NB4 (cell line): ENCODE measurements at places on chromosomes 6 and 20.
A peak's percentile ranks its signal among the peaks of the same experiment; 100 is the strongest.

DNA sequence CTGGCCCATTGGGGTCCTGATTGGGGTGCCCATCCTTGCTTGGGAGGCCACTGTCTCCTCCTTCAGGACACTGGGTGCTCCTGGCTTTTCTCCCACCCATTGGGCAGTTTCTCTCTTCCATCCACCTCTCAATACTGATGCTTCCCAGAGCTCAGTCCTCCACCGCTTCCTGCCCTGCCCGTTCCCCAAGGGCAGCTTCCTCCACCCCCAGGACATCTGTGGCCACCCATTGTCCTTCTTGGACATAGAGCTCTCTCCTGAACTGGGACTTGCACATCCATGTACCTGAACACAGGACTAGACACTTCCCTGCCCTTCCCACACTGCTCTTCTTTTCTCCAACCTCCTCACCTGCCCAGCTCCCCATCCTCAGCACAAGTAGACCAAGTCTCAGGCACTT lies 69.4 kb upstream of the NNAT start:
- no peak for DNase-seq

GRCh38 chr20:48329676-48330664 lies 497.8 kb downstream of the PREX1 start:
- peak; percentile 38 for DNase-seq

GRCh38 chr6:150084426-150084825 lies 15.5 kb upstream of the ULBP3 start:
- no peak for DNase-seq

- no peak for DNase-seq
These were observed 35.5 kb downstream of the UBD start for GRCh38 chr6:29524044-29524443.

DNA sequence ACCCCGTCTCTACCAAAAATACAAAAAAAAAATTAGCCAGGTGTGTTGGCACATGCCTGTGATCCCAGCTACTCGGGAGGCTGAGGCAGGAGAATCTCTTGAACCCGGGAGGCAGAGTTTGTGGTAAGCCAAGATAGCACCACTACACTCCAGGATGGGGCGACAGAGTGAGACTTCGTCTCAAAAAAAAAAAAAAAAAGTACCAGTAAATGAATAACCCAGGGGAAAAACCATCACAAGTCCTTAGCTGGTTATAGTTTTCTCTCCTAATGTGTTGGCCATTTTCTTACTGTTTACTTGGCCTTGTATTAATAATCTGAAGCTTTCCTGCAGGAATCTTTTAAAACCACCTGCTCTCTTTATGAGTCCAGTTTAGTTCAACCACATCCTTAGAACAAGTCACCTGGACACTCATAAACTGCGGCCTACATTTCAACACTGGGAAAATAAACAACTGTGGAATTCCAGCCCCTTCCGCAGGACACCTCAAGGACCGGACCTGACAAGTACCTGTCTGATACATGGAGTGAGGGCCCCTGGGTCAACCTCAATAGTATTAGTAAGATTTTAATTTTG lies 102.6 kb downstream of the ATP9A start:
- DNase-seq: no peak

- peak; percentile 5 for DNase-seq
These were observed 73.4 kb upstream of the SIM1 start for GRCh38 chr6:100538086-100538485.

- DNase-seq: peak; percentile 83
These were observed 28.6 kb downstream of the PPARD start for GRCh38 chr6:35370785-35371493.

- DNase-seq: no peak
These were observed 197.4 kb upstream of the PRSS16 start for GRCh38 chr6:27049863-27050781.

GRCh38 chr6:168938546-168938945 lies 315.1 kb downstream of the THBS2 start:
- DNase-seq: no peak

DNA sequence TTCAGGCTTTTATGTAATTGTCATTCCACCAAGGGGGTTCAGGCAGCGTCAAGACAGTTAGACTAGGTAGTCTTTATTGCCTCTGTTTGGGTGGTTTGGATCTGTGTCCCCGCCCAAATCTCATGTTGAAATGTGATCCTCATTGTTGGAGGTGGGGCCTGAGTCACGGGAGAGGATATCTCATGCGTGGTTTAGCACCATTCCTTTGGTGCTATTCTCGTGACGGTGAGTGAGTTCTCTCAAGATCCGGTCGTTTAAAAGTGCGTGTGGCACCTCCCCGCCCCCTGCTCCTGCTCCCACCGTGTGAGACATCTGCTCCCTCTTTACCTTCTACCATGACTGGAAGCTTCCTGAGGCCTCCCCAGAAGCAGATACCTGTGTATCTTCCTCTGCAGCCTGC lies 51.3 kb upstream of the FOXC1 start:
- no peak for DNase-seq

GRCh38 chr20:911882-912600 lies 4.1 kb downstream of the ANGPT4 start:
- DNase-seq: no peak

- DNase-seq: peak; percentile 24
These were observed 70.9 kb upstream of the PLEKHG1 start for GRCh38 chr6:150528648-150529285.

DNA sequence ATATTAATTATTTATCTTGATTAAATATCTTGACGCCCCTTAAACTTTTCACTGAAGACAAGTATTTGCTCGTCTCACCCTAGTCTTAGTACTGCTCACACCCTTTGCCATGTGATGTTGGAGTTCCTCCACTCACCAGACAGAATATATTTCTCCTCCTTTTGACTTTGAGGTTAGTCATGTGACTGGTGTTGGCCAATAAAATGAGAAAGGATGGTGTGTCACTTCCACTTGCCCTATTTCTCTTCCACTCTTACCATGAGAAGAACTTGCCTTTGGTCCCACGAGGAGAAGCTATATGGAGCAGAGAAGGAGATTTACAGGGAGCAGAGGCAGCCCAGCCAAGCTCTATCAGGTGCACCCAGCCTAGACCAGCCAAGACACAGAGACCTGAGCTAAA lies 64.9 kb upstream of the TAB2 start:
- DNase-seq: no peak

DNA sequence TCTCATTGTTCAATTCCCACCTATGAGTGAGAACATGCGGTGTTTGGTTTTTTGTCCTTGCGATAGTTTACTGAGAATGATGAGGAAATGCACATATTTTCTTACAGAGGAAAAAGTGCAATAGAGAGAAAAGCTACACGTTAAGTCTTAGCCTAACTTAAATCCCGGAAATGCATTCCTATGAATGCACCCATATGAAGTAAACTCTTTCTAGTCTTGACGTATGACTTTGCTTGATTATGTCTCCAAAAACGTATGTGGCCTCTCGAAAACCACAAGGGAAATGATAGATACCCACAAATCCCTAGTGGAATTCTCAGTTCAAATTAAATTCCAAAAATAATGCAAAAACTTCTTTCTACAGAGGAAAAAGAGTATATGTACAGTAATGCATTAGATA lies 90.7 kb upstream of the SASH1 start:
- no peak for DNase-seq

- DNase-seq: no peak
These were observed 8.5 kb downstream of the TFEB start for GRCh38 chr6:41726876-41727275.

DNA sequence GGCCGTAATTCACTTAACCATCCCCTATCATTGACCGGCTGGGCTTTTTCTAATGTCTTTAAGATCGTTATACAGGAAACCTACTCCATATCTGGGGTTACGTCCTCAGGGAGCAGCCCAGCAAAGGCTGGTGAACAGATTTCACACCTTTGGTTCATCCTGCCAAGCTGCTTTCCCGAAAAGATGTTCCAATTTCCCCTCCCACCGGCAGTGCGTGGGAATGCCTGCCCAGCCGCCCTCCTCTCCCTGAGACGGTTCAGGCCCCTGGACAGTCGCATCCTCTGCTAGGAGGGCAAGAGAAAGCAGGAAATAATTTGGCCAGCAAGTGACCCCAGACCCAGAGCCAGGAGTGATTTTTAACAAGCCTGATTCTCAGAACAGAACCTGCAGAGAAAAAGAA lies 16.3 kb downstream of the SIRPA start:
- DNase-seq: no peak

- DNase-seq: peak; percentile 63
These were observed 66.2 kb downstream of the ARMC2 start for GRCh38 chr6:108914235-108915022.

DNA sequence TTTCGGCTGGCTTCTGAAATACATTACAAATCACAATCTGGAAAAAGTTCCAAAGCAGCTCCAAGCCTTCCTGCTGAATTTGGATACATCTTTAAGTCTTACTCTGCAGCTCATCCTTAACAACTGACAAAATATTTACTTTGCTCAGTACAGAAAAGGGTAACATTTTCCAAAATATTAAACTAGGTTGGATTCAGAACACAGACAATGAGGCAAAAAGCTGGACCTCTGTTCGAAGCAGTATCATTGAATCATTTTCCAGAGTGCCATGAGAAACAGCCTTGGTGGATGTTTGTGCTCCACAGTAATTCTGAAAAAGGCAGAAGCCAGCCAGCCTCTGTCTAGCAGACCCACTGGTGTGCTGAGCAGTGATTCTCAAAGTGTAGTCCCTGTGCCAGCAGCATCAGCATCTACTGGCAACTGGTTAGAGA lies 162.1 kb downstream of the AIG1 start:
- no peak for DNase-seq

- DNase-seq: no peak
These were observed 13.5 kb upstream of the BAG2 start for GRCh38 chr6:57158658-57159057.

GRCh38 chr6:89494131-89494793 lies 61.3 kb downstream of the ANKRD6 start:
- peak; percentile 15 for DNase-seq

DNA sequence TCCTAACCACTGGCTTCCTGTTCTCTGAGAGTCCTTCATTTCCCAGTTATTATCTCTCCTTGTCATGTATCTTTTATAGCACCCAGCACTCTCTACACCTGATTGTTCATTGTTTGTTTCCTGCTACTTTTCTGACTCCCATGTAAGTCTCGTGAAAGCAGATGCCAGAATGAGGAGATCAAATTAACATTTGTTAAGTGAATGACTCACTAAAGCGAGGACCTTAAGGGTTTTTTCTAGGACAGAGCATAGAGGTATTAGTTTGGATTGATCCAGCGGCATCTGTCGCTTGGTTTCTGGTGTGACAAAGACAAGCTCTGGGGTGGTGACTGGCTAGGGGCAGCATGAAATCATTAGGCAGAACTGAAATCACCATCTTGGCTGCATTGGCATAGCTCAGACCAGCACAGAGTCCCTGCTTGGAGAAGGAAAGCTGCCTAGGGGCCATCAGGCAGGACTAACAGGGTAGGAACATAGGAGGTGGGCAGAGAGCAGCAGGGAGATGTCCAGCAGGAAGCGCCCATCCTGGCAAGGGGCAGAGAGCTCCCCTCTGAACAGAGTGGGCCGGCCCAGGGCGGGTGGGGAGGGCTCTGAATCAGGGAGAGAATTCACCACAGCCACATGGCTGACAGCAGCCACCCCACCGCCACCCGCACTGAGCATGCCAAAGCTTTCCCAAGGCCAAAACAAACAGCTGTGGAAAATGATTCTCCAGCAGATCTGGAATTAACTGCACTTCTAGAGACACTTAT lies 97.1 kb upstream of the CEP85L start:
- DNase-seq: peak; percentile 14

DNA sequence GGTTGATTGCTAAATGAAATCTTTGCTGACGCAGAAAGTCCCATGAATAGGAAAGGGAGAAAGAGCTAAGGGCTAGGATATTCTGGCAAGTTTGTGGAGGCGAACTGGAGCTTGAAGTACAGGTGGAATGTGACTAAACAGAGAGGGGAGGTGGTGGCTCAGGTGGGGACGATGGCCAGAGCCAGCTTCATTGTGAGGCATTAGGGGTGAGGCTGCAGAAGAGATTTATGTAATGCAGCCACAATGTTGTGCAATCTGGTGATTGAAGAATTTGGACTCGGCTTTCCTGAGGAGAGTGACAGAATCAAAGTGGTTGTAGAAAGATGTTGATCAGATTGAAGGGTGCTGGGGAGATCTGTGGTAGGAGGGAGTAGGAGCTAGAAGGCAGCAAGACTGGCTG lies 42.9 kb upstream of the SPACA1 start:
- peak; percentile 32 for DNase-seq

GRCh38 chr6:31053873-31054272 lies 43.6 kb downstream of the MUC22 start:
- no peak for DNase-seq

DNA sequence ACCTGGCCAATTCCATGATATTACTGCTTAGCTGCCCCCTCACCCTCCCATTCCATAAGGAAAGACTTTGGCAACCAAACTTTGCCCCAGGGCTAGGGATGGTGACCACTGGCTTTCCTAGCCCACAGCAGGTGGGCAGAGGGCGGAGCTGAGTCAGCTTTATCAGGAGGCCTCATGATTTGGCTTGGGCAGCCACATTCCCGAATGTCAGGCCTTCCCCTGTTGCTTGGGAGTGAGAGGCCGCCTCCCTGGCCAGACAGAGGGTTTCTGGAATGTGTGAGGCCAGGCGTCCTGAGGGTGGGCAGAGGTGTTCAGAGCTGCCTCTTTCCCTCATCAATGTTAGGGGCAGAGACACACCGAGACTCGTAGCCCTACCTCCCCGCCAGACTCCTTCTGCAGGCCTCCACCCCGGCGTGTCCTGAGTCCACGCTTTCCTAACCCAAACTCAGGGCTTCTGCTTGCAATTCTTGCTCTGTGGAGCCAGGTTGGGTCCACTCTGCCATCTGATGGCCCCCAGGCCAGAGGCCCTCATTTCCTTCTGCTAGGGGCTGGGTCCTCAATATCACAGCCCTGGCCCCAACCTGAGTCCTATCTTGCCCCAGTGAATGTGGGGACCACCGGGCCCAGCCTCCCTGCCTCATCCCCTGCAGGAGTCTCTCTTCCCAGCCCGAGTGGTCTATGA lies 19.3 kb downstream of the UQCC2 start:
- no peak for DNase-seq

- no peak for DNase-seq
These were observed 17.3 kb downstream of the SNX5 start for GRCh38 chr20:17951323-17951722.

DNA sequence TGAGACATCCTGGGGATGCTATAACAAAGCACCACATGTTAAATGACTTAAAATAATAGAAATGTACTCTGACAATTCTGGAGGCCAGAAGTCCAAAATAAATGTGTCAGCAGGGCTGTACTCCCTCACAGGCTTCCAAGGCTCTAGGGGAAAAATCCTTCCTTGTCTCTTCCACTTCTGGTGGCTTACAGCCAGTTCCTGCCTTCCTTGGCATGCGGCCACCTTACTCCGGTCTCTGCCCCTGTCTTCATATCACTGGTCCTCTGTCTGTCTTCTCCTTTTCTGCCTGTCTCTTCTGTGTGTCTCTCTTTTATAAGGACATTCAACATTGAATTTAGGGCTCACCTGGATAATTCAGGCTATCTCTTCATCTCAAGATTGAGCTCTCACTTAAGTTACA lies 155.3 kb upstream of the SYNCRIP start:
- no peak for DNase-seq

- peak; percentile 10 for DNase-seq
These were observed 47.5 kb upstream of the TSHZ2 start for GRCh38 chr20:52924411-52925271.

- DNase-seq: no peak
These were observed 40.3 kb downstream of the MGME1 start for GRCh38 chr20:18009116-18009515.

GRCh38 chr6:37138856-37139229 lies 31.1 kb upstream of the PIM1 start:
- no peak for DNase-seq
